ENCODE measurements at places on chromosomes 1 and 21.

DNA sequence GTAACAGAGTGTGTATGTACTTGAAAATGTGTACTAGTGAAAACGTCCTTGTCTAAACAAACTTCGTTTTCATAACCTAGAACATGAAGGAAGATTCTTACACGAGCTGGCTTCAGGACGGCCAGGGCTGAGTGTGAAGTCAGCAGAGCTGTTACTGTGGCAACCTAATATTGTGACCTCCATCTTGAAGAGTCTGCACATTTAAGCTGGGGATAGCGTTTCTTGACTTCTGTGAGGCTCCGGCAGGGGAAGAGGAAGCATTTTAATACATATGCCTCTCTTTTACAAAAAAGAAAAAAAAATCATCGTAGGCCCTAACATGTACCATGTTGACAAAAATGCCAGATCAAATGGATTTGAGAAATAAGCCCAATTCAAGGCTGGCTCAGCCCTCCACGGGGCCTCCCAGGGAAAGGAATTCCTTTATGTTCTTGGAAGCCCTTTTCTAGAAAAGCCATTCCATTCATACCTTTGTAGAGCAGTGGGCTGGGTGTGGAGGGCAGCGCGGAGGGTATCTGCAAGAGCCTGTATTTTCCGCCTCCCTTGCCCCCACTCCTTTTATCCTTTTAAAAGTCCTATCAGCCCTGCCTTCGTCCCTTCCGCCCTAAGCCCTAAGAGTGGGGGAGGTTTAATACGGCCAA is 51.1 kb downstream of the SIM2 start:
- DNase-seq = no peak

DNA sequence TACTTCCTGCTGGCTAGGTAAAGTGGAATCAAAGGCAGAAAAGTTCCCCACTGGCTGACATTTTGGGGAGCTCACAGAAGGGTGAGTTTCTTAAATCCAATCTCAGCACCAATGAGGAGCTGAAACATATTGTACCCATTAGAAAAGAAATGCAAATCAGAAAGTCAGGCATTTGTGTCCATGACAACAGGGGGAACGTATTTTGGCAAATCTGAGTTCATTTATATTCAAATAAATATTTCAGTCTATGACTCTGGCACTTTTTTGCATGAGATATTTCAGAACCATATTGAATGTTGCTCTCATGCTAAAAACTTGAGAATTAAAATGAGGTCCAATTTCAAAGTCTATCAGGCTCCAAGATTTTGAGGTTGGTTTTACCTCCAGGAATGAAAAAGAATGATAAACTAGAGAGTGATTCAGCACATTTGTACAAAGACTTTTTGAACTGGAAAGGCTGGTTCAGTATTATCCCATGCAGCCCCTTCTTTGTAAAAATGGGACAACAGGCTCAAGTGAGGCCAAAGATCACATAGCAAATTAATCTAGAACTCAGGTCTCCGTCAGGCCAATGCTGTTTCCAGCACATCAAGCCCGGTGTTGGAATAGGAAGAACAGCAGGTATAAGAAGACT is 202.2 kb downstream of the RRAGC start:
- no peak for DNase-seq

GRCh38 chr1:239718997-239719628 is 332.7 kb downstream of the CHRM3 start:
- no peak for DNase-seq

DNA sequence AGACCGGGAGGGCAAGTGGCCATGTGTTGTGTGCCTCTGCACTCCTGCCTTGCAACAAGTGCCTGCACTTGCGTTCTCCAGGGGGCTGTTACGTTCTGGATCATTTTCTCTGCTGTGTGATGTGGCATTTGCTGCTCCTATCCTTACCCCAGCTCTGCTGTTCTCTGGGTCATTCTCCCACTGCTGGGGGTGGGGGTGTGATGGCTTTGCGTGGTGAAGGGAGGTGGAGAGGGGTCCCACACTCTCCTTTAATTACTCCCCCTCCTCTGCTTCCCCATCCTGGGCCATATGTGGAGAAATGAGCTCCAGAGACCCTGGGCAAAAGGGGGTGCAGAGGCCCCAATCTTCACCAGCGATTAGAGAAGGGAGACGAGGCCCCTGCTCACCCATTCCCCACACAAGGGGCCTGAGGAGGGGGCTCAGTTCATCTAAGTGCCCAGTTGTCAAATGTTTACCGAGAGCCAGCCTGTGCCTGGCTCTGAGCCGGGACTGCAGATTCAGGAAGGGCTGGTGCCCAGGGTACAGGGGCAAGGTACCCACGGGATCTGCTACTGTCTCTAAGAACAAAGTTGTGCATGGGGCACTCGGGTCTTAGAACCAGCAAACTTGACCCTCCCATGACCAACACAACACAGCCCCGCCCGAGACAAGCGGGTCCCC is 355.4 kb downstream of the PTPRU start:
- DNase-seq = no peak

DNA sequence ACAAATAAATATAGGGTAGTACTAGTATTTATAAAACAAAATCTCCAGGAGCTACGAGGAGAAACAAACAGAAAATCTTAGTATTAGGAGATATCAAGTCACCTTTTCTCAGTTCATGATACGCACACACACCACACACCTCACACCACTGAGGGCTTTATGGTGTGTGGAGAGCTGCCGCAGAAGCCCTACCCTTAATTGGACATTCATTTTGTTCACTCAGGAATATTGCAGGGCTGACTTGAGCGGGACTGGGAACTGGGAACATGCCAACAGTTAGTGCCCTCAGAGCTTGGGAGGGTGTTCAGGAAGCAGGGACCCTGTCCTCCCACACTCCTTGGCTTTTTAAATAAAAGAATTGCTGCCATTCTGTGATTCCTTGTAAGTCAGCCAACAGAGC is 386.8 kb downstream of the RYR2 start:
- no peak for DNase-seq

DNA sequence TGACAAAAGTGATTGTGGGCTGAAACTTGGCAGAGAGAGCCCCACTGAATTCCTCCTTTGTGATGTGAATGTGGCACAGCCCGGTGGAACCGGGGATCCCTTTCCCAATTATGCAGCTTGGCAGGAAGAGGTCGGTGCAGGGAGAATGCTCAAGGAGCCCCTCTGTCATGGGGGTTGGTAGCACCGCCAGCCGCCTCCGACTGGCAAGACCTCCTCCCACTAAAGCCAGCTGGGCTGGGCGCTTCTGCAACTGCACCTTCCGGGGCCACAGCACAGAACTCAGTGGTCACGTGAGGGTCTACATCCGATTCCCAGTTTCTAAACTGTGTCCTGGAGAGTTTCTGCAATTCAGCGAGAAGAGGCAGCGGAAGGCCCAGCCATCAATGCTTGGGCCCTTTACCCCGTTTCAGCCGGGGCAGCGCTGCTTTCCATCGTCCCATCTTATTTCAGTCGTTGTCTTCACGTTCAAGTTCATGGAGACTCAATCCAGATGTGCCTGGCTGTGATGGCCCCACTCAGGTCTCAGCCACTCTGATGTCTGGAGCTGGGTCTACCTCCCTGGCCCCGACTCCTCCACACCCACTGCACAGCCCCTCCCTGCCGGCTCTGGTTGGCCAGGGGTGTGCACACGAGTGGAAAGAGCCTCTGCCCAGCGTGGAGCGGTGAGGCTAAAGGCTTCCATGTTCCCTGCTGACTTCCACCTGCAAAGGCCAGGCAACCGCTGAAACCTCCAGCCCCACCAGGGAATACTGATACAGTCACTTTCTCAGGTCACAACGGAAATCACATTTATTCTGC is 39.8 kb upstream of the FHAD1 start:
- no peak for DNase-seq
